Activated T-cell treated with anti-CD3 and anti-CD28 coated beads for 4 hours (primary cell): ENCODE measurements at places on chromosomes 1 and 21.

GRCh38 chr1:20787029-20787839 lies at the start of gene HP1BP3:
Gene HP1BP3, minus strand, starts transcription at chr1:20787307. Its CDS starts 6,867 bp downstream, at chr1:20780440.
- peak; percentile 81 for DNase-seq

- DNase-seq, result no peak
Observed at GRCh38 chr1:118396829-118397495, 211.9 kb upstream of the SPAG17 start.

DNA sequence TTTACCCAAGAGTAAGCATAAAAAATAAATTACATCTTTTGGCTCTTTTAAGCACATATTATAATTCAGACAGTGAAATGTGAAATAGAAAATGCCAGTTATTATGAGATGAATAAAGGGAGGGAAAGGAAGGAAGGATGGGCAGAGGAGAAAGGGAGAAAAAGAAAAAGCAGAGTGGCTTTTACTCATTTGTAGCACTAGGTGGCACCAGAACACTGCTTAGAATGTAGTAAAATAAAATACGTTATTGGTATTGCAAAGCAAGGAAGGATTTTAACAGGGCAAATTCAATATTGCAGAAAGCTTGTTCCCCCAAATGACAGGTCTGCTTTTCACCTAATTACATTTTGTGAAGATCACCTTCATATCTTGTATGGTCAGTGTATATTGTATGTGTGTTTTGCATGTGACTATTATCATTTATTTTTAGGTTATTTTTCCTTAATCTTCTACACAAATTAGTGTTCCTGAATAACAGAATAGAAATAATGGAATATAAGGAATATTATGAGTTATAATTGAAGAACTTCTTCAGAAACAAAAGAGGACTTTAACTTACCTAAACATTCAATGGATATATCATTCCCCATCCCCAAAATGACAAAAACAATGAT lies 9.1 kb upstream of the PCNX2 start:
- no peak for DNase-seq

DNA sequence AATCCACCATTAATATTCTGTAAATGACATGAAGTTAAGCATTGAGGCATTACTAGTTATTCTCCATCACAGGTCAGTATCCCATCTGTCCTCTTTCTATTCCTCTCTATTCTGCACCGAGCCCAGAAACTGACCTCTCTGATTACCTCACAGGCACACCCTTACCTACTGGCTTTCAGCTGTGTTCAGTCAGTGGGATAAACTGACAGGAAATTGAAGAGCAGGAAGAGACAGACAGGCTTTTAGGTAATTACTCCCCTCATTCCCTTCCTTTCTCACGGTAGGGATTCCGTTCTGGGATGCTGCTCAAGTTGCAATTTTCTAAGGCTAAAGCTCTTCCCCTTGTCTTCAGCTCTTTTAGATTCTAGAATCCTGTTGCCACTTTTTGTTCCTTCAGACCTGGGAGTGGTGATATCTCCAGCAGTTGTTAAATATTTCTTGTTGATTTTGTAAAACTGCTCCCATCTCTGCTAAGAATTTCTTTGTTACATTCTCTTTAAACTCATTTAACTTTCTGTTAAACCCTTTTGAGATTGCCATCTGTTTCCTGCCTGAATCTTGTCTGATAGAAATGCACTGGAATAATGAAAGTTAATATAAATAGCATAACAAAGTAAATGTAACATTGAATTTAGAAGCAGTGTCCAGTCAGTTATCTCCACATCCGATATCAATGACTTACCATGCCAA lies 1063.4 kb downstream of the PLA2G4A start:
- no peak for DNase-seq

DNA sequence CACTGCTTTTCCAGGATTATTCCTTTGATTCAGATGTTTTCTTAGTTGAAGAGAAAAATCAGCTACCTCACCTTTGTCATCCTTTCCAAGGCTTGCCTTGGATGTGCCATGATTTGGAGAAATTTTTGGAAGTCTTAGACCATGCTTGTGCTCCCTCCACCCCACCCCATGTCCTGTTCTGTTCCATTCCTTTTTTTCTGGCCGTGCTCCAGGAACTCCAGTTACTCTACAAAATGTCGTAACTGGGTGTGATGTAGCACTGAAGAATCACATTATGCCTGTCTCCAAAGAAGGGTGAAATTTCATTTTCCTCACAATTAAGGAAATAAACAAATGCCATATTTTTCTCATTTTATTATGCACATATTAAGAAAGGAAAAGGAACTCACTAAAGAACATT lies 217.8 kb upstream of the ZRANB2 start:
- no peak for DNase-seq

GRCh38 chr1:174761335-174761734 lies 238.4 kb upstream of the CACYBP start:
- DNase-seq, result no peak

DNA sequence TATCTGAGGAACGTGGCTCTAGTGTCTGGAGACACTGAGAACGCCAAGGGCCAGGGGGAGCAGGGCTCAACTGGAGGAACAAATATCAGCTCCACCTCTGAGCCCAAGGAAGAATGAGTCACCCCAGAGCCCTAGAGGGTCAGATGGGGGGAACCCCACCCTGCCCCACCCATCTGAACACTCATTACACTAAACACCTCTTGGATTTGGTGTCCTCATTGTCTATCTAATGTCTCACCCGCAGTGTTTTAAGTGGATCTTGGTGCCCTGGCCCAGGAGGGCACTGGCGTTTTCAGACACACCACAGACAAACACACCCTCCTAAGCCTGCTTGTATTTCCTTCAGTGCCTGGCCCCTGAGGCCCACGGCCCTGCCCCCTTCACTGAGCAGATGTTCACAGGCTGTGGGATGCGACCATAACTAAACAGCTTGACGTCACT lies 2.2 kb upstream of the FALEC start:
- no peak for DNase-seq

DNA sequence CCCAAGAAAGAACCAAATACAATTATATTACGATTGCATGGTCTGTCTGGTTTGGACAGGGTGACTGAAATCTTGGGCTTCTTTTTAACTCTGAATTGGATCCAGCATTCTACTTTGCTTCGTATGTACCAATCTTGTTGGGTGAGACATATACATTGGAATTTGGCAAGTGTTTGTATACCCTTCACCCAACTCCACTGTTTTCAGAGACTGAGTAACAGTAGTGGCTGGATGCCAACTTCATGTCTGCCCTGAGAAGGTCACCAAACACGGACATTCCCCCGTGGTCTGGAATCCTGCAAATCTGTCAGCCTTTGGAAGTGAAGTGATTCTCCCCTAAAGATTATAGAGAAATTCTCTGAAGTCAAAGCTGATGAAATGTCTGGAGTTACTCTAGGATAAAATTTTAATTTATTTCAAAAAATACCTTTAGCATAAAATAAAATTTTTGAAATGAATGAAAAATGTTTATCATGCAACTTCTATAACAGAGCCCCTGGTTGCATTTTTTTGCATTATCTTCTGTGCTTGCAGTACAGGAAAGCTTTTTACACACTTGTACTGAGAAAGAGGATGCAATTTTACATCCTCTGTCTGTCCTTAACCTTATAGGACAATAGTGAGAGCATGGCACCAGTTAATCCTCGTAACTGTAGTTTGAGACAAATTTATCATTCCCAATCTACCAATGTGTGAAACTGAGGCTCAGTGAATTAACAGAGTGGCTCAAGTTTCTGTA lies 201.8 kb downstream of the DISC1 start:
- DNase-seq, result no peak

- no peak for DNase-seq
Observed at GRCh38 chr1:210236386-210236839, 3.8 kb downstream of the SERTAD4 start.

- DNase-seq, result no peak
Observed at GRCh38 chr1:116720364-116721038, 33.7 kb upstream of the CD2 start.

DNA sequence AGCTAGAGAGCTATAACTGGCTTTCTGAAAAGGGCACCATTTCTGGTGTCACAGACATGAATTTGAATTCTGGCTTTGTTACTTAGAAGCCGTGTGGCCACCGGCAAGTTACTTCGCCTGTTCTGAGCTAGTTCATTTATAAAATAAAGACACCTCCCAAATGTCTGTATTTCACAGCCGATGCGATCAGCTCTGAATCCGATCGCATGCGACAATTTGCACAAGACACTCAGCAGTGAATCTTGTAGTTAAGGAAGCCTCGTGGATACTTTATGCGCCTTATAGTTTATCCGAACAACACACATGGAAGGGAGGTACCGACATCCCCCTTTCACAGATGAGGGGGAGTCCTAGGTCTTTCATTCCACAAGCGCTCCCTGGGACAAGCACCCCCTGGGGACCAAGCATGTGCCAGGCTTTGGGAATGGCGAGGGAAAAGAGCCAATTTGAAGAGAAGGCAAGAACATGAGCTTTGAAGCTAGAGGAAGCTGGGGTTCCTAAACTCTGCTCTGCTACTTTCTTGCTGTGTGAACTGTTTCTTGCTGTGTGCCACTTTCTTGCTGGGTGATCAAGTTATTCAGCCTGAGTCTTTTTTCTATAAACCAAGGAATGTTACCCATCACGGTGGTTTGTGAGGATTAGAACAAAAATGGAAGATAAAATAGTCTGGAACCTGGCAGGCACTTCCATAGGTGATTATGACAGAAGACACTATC lies 3.9 kb downstream of the ID3 start:
- DNase-seq, result no peak

GRCh38 chr21:39650801-39651200 lies 38.1 kb downstream of the B3GALT5 start:
- DNase-seq, result no peak

GRCh38 chr1:116326486-116326885 lies 46.6 kb upstream of the ATP1A1 start:
- DNase-seq, result no peak

GRCh38 chr1:101474039-101474665 lies 237.3 kb downstream of the S1PR1 start:
- DNase-seq, result no peak

- DNase-seq, result no peak
Observed at GRCh38 chr1:184545601-184546000, 158.8 kb downstream of the C1orf21 start.

- no peak for DNase-seq
Observed at GRCh38 chr1:44571712-44572571, 102.3 kb downstream of the TMEM53 start.

DNA sequence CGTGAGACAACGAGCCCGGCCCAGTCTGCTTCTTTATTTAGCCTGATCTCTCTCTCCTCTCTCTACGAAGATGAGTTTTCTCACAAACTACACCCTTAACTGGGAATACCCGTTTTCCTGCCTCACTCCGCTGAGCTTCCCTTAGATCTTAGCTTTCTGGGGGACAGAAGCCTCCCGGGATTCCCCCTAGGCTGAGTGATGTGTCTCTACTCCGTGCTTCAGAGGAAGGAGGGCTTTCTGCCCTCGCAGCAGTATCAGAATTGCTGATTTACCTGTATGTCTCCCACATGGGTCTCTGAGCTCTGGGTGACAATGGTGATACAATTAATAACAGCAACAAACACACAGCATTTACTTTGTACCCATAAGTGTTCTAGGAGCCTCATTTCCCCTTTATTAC lies 1.0 kb downstream of the ZBTB17 start:
- no peak for DNase-seq

GRCh38 chr1:193366764-193367507 lies 180.5 kb upstream of the B3GALT2 start:
- DNase-seq, result no peak

DNA sequence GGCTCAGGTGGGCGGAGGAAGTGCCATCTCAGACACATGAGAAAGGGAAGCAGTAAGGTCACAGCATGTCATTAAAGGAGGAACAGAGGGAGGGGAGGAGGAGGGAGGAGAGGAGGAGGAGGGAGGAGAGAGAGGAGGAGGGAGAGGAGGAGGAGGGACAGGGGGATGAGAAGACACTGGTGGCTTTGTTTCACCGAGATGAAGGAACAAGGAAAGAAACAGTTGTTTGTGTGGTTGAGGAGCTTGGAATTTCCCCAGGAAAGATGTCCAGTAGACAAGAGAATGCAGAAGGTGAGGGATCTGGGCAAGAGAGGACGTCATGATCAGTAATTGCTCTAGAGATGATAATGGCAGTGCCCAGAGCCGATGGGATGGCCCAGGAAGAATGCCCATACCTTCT lies 97.7 kb downstream of the AJAP1 start:
- no peak for DNase-seq

- no peak for DNase-seq
Observed at GRCh38 chr1:154869351-154870114, 548 bp downstream of the KCNN3 start.

- DNase-seq, result no peak
Observed at GRCh38 chr1:167248707-167249642, 28.3 kb downstream of the POU2F1 start.

- no peak for DNase-seq
Observed at GRCh38 chr1:245148861-245149260, 5.9 kb upstream of the KIF26B start.

DNA sequence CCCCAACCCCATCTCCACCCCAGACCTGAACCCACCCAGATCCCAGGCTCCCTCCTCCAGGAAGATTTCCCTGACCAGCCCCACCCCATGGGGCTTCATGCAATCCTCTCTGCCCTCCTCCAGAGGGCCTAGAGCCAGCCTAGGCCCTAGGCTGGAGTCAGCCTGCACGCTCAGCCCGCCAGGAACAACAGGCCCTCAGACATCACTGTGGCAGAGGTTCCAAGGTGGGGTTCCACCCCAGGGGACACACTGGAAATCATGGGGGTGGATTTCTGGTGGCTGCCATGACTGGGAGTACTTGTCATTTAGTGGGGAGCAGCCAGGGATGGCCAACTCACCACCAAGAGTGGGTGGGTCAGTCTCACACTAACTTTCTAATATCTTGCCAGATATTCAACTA lies 122.0 kb downstream of the GLIS1 start:
- DNase-seq, result no peak

DNA sequence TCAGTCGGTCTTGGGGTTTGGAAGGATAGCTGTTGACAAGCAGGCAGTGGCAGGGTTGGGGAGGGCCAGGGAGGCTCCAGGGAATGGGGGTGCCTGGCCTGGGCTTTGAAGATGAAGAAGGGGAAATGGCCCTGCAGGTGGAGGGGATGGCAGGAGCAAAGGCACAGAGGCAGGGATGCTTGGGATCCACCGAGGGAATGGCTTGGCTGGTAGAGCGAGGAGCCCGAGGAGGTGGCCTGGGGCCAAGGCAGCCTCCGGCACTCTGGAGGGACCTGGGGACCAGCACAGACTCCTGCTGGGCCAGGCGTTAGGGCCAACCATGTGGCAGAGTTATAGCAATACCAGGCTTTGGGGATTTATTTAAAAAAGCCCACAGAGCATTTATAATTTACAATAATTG lies 62.9 kb upstream of the EDN2 start:
- no peak for DNase-seq
